Bronchial epithelial cell (primary cell): ENCODE measurements at places on chromosomes 3 and 15. TPM values are rescaled to one million over a fixed set of nuclear protein-coding genes. Genes with fewer than 3 reads are reported as not detected.

Gene ITIH1
- total RNA-seq = not detected in 2 replicates

Gene TRIM42
- total RNA-seq = not detected in 2 replicates

Gene DISP2
- total RNA-seq = under 0.01 TPM in 1 of 2 replicates, not detected in the other

Gene MYRIP
- total RNA-seq = not detected in 2 replicates

Gene MUC4
- total RNA-seq = 0.26 and 1.0 TPM in 2 replicates

Gene HCN4
- not detected in 2 replicates for total RNA-seq

Gene ATP11B
- total RNA-seq = 72.4 and 101 TPM in 2 replicates

Gene NPRL2
- 11.0 and 17.1 TPM in 2 replicates for total RNA-seq

Gene TBC1D21
- not detected in 2 replicates for total RNA-seq

Gene GNAT1
- 0.26 TPM in 1 of 2 replicates, not detected in the other for total RNA-seq

Gene MESP2
- 0.13 and 0.26 TPM in 2 replicates for total RNA-seq

Gene CCR2
- 0.13 TPM in 1 of 2 replicates, not detected in the other for total RNA-seq

Gene MST1R
- 20.4 and 33.7 TPM in 2 replicates for total RNA-seq

Gene SOX14
- not detected in 2 replicates for total RNA-seq

Gene HES1
- total RNA-seq = 46.6 and 87.8 TPM in 2 replicates

Gene CP
- 0.13 TPM in 1 of 2 replicates, not detected in the other for total RNA-seq

Gene LSAMP
- 0.26 TPM in 1 of 2 replicates, not detected in the other for total RNA-seq

Gene CCRL2
- 0.13 and 0.26 TPM in 2 replicates for total RNA-seq

Gene ERICH6
- total RNA-seq = under 0.01 TPM in 1 of 2 replicates, not detected in the other

Gene FAM227B
- total RNA-seq = 2.1 and 2.7 TPM in 2 replicates

Gene LRTM1
- not detected in 2 replicates for total RNA-seq

Gene GPR87
- 56.9 and 64.5 TPM in 2 replicates for total RNA-seq

Gene SERINC4
- total RNA-seq = 0.13 TPM in 1 of 2 replicates, not detected in the other

Gene MYZAP
- total RNA-seq = 2.4 and 4.2 TPM in 2 replicates

Gene FBXL22
- total RNA-seq = under 0.01 and 0.38 TPM in 2 replicates
